AG08396 (cell line): ENCODE measurements at places on chromosomes 7 and 10.

- peak; percentile 5 for DNase-seq
Measured at GRCh38 chr7:80699721-80700256, 61.3 kb downstream of the CD36 start.

GRCh38 chr7:25350041-25350440 lies 121.8 kb upstream of the NPVF start:
- DNase-seq: no peak

DNA sequence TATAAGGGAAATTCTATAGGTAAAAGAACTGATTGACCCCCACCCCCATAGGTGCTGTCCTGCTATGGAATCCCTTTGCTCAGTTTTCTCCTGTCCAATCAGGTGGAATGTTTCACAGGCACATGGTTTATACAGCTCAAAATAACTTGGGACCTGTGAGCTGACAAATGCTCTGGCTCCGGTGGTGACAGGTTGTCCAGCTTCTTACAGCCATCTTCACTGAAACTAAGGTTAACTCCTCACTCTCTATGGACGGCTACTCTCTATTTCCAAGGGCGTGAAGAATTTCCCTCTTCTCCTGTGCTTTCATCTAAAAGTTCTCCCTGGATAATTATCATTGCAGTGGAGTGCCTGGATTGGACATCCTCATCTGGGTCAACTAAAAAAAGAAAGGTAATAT lies at the start of gene MYPN:
Gene MYPN (plus strand): TSS at position 158 of the 400 bp plus-strand sequence. CDS start 11,951 bp downstream, outside the sequence.
- no peak for DNase-seq

GRCh38 chr7:36083626-36084380 lies 69.3 kb upstream of the EEPD1 start:
- DNase-seq: no peak

GRCh38 chr10:44511166-44511565 lies 126.3 kb upstream of the CXCL12 start:
- DNase-seq: no peak

DNA sequence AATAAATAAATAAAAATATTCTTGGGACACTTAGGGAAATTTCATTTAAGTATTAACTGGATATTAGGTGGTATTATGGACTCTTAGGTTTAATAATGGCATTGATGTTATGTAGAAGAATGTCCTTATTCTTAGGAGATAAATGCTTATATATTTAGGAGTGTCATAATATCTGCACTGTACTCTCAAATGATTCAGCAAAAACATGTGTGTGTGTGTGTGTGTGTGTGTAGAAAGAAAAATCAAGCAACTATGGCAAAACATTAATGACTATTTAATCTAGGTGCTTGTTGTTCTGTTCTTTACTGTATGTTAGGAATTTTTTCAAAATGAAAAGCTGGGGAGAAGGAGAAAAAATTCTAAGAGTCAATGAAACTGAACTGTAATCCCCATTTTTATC lies 3.9 kb downstream of the ASNS start:
- DNase-seq: no peak

- no peak for DNase-seq
Measured at GRCh38 chr7:41197769-41198168, 505.1 kb downstream of the INHBA start.

GRCh38 chr7:44626620-44627019 lies 20.2 kb downstream of the OGDH start:
- DNase-seq: no peak

- no peak for DNase-seq
Measured at GRCh38 chr7:132696332-132696731, 120.1 kb upstream of the PLXNA4 start.

DNA sequence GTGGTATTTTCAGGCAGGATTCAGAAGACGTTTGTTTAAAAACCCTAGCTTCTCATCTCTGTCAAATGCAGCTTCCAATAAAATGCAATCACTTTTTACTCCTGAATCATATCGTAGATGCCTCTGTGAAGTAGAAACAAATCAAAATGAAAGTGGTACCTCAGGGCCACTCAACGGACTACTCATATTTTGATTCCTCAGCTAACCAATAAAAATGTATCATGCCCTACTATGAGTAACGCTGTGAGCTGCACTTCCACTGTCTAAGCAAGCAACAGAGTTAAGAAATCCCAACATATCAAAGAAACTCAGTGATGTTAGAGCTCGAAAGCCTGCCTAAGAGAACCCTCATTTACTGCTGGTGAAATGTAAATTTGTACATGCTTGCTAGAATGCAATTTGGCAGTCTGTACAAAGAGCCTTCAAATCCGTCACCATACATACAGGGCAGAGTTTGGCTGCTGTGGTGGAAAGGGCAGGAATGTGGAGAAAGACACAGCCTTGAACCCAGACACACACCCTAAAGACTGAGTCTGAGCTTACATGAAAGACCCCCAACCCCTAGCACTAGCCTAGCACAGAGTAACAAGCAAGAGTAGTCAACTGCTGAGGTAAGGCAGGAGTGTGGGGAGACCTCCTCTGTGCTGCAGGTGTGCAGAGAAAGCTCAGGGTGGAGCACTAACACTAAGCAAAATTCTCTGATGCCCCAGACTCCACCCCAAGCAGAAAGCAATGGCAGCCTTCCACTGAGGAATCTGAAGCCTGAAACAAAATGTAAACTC lies 151.5 kb downstream of the ANK3 start:
- DNase-seq: peak; percentile 50

GRCh38 chr7:2214636-2215035 lies 18.1 kb downstream of the MAD1L1 start:
- no peak for DNase-seq

- no peak for DNase-seq
Measured at GRCh38 chr7:91126762-91127161, 137.5 kb upstream of the FZD1 start.

DNA sequence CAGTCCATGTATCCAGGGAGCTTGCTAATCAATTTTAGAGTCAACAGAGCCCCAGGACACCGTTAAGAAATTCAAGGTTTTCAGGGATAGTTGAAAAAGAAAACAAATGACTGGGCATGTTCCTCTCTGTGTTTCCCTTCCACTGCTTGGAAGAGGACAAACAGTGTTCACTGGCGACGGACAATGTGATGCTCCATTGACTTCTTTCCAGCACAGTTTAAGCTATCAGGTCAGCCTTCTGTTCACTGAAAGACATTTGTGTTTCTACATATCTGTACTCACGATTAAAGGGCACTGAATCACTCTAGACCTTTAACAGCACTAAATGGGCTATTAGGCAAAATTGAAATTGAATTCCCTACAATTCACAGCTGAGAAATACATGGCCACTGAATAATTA lies 123.6 kb downstream of the RNLS start:
- no peak for DNase-seq

DNA sequence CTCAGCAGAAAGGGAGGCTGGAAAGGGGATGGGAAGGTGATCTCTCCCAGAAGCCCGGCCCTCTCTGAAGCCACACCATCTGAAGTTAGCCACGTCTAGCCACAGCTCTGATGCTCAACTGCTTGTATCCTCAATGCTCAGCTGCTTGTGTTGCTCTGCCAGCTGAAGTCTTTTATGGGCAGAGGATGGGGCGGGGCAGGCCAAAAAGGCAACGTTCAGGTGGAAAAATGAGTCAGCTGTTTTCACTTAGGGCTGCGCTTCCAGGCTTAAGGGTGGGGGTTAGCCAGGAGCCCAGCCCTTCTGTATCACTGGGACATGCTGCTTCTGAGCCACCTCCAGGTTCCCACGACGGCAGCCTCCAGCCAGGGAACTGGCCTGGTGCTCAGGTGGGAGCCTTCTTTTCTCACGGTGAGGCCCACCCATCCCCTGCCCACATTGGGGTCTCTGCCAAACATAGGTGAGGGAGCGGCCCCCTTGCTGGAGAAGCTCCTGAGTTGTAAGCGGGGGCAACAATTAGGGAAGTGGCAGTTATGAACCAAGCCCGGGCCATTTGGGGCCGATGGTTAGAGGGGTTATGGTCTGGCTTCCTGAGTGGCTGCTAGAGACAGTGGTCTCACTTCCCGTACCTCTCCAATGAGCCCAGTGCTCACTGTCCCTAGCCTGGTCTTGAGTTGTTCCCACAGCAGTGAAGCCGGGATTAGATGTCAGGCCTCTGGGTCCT lies 44.9 kb upstream of the CNPY1 start:
- no peak for DNase-seq

GRCh38 chr10:94617389-94617944 lies 66.1 kb upstream of the CYP2C18 start:
- no peak for DNase-seq

GRCh38 chr7:139998572-139998971 lies 64.2 kb downstream of the PARP12 start:
- DNase-seq: no peak

- no peak for DNase-seq
Measured at GRCh38 chr10:96570983-96571964, 15.5 kb downstream of the TM9SF3 start.

DNA sequence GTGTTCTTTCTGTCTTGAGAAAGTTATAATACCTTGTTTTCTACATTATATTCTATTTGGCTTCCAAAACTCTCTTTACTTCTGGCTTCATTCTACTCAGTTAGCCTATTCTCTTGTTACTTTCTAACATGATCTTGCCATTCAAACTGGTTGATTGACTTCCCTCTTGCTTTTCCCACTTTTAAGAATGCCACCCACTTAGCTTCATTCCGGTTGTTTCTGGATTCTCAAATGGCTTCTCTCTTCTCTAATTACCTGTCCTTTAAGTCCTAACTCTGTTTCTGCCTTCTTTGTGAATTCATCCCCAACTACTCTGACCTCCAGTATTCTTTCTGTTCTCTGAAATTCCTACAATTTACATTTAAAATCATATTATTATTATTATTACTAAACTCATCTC lies 52.0 kb downstream of the ANKIB1 start:
- DNase-seq: no peak

DNA sequence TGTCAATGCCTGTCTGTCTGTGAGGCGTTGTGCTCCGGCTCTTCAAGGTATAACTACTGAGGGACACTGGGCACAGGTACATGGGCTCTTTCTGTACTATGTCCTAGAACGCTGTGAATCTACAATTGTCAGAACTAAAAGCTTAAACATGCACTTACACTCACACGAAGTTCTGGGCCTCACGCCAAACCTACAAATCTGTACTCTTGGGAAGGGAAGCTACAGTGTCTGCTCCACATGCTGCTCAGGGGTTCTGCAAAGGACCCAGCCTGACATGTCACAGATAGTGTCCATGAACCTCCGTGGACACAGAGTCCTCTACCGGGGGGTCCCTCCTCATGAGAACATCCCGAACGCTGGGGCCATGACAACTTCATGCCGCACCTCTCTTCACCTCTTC lies 268.7 kb downstream of the WDR37 start:
- DNase-seq: no peak

- DNase-seq: no peak
Measured at GRCh38 chr10:35889971-35890675, 248.0 kb upstream of the FZD8 start.

DNA sequence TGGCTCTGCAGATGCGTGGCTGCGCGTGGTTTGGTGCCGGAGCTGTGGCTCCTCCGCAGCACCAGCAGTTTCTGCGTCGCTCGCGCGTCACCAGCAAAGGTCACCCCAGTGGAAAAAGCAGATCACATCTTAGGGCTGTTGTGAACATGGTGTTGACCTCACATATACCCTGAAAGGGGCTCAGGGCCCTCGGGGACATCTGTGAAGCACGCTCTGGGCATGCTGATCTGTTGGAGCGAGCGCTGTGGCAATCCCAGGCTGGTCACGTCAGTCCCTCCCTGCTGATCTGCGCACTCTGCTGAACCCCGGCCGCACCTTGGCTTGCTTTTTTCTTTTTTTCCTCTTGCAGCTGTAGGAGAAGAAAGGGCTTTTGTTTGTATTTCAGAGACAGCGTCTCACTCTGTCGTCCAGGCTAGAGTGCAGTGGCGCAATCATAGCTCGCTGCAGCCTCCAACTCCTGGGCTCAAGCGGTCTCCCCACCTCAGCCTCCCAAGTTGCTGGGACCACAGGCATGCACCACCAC lies 33.3 kb upstream of the AP5Z1 start:
- DNase-seq: no peak

- no peak for DNase-seq
Measured at GRCh38 chr7:26620352-26620751, 244.0 kb downstream of the SKAP2 start.

DNA sequence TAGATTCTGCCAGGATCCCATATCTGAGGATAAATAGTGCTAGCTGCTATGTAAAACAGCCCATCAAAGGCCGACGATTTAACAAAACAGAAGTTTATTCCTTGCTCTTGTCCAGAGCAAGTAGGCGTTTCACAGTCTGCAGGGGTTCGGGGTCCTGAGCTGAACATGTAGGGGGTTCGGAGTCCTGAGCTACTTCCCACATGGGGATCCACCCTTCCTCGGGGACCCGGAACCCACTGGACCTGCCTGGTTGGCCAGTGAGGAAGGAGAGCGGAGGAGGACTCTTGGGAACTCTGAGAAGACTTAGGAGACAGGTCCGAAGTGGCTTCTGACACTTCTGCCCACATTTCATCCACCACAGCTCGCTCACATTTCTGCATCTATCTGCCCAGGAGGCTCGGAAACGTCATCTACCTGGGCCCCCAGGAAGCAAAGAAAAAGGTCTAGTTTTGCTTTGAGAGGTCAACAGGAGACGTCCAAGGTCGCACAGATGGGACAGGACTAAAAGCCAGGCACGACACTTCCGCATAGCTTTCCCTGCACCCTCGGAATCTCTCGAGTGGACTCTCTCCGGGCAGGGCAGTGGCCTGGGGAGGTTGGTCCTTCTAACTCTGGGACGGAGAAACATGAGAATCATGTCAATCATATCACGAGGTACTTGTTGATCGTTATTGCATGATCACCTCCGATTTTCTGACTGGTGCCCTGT lies 86.4 kb downstream of the MICALL2 start:
- DNase-seq: no peak

GRCh38 chr7:29282819-29283414 lies 88.3 kb downstream of the CHN2 start:
- no peak for DNase-seq

DNA sequence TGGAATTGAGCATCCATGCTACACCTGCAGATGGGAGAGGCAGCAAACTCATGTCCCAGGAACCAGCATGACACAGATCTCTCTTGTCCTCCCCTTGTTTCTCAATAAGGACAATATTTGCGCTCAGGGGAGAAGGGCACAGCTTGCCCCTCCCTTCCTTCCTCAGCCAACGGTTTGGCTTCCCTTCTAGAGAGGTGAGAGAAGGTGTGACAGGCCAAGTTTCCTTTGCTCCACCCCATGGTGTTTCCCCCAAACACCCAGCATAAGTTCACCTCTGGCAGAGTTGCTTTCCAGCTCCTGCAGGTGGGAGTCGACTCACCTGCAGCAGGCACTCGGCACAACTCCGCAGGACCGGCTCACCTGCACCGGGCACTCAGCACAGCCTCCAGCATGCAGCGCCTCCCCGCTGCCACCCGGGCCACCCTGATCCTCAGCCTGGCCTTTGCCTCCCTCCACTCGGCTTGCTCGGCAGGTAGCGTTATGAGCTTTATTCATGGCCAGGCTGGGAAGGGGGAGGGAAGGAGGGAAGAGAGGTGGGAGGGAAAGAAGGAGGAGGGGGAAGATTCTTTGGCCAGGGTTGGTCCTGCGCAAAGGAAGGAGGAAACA lies at the start of the genes ATP6V0A4 and TMEM213:
Gene ATP6V0A4 (minus strand): TSS at position 482 of the 606 bp plus-strand sequence. CDS start 26,949 bp downstream, outside the sequence.
Gene TMEM213 (plus strand): TSS at position 280 of the 606 bp plus-strand sequence. CDS start 111 bp downstream, at position 391.
- DNase-seq: no peak

GRCh38 chr10:49273082-49273465 lies 25.9 kb upstream of the C10orf71 start:
- DNase-seq: no peak
